ENCODE measurements at places on chromosomes 11 and 22.

- peak; percentile 5 for DNase-seq
Measured at GRCh38 chr11:105244160-105244825, 104.7 kb upstream of the CARD18 start.

DNA sequence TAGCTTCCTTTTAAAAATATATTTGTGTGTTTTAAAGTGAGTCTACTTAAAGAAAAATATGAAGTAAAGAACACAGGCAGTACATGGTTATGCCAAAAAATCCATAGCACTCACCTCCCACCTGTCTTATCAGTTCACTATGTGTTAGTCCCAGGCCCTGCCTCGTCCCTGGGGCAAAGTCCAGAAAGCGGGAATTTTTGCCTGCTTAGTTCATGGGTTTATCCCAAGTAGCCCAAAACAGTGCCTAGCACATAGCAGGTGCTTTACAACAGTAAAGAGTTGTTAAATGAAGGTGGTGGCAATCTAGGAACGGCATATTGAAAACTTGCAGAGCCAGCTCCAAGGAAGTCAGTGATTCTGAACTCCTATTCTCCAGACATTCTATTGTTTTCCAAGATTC lies 154.0 kb downstream of the MN1 start:
- no peak for DNase-seq

DNA sequence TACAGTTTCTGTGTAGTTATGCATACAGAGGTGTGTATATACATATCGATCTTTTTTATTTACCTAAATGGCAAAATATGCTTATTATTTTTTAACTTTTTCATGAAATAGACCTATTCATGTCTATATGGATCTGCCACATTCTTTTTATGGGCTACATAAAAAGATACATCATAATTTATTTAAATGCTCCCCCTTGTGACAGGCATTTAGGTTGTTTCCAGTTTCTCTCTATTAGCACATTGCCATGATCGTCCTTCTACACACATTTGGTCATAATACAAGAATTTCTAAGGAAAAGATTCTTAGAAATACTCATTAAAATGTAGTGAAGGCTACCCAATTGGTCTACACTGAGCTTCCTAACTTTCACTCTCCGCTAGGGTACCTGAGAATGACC lies 1067.4 kb downstream of the OPCML start:
- DNase-seq = no peak

GRCh38 chr22:22025320-22026156 lies 43.0 kb upstream of the TOP3B start:
- DNase-seq = no peak

- no peak for DNase-seq
Measured at GRCh38 chr22:43396934-43397457, 14.8 kb upstream of the MPPED1 start.

DNA sequence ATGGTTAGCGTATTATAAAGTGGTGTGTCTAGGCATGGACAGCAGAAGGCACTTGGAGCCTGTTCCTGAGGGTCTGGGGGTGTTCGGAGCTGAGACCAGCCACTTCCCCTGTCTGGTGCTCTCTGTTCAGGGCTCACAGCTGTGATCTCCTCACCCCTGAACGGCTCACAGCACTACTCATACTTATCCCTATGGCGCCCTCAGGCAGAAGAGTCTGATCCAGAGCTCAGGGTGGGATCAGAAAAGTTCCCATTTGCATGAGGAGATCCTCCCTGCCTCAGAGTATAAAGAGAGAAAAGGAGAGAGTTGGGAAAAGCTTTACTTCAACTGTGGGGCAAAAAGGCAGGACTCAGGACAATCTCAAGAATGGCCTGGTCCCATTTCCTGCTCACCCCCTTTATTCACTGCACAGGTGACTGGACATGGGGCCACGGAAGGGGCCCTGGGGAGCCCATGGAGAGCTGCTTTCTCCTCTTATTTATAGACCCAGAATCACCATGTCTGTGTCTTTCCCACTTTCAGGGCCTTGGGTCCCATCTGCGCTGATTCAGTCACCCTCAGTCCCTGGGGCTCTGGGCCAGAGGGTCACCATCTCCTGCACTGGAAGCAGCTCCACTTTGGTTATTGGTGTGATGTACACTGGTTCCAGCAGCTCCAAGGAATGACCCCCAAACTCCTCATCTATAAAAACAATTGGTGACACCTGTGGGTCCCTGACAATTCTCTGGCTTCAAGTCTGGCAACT lies 97.0 kb upstream of the TOP3B start:
- no peak for DNase-seq

- peak; percentile 12 for DNase-seq
Measured at GRCh38 chr11:123301013-123301591, 106.1 kb upstream of the CLMP start.

DNA sequence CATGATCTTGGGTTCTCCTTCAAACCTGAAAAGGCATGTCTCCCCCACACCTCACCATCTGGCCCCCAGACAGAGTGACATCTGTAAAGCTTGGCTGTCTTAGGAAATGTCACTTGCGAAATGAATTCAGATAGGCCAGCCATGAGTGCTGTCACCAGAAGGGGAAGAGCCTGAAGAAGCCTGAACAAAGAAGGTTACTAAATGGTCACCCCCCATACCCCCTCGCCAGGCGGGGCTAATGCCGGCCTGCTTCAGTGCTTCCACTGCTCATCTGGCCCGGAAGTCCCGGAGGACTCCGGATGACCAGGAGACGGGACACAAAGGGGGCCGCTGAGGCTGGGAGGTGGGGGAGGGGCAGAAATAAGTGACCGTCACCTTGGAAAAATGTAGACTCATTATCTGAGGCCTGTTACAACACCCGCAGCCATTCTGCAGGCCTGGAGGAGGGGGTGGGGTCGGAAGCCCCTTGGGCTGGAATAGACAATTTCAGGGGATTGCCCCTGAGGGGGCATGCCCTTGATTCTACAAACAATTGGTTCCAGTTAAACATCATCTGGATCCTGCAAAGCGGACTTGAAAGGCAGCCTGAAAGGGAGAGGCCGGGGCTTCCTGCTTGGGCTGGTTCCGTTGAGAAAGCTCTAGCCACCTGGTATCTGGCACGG lies 43.2 kb downstream of the NAT10 start:
- no peak for DNase-seq

- DNase-seq = no peak
Measured at GRCh38 chr22:29755889-29756288, 10.9 kb downstream of the ZMAT5 start.

DNA sequence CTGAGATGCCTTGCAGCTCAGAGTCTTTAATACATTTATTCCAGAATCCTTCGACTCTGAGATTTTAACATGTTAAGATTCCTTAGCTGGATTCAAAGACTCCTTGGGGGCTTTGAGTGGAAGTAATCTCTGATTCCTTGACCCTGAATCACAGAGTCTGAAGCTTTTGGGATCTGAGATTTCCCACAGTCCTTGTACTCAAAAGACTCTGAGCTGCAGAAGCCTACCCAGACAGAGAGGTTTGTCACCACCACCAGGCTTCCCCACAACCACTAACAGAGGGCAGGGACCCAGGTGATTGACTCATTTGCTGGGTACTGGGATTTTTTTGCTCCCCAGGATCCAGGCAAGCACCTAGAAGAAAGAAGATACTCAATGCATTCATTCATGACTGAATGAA lies 1.4 kb upstream of the SERPINH1 start:
- DNase-seq = no peak

DNA sequence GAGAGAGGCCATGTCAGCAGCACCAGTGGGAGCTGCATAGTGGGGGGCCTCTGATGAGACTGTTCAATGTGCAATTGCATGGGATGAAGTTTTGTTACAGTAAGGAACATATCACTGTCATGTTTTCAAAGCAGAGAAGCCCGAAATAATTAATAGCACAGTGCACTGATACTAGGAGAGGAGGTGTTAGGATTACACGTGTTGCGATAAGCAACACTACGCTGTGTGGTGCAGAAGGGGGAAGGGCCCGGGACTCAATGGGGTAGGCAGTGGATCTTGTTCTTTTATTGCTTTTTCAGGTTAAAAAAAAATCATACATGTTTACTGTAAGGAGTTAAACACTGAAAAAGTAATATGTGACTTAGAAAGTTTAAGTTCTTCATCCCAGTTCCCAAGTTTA lies 29.2 kb downstream of the TCIRG1 start:
- DNase-seq = no peak

DNA sequence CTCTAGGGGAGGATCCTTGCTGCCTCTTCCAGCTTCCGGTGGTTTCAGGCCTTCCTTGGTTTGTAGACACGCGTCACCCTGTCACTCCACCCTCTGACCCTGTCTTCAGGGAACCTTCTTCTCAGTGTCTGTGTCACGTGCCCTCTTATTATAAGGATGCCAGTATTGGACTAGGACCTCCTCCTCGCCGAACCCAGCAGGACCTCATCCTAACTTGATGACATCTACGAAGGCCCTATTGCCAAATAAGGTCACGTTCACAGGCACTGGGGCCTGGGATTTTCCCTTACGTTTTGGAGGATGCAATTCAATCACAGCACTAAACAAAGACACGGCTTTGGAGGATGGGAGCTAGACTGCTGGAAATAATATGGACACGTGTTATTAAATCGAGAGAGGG lies 408.7 kb downstream of the BRD1 start:
- no peak for DNase-seq

DNA sequence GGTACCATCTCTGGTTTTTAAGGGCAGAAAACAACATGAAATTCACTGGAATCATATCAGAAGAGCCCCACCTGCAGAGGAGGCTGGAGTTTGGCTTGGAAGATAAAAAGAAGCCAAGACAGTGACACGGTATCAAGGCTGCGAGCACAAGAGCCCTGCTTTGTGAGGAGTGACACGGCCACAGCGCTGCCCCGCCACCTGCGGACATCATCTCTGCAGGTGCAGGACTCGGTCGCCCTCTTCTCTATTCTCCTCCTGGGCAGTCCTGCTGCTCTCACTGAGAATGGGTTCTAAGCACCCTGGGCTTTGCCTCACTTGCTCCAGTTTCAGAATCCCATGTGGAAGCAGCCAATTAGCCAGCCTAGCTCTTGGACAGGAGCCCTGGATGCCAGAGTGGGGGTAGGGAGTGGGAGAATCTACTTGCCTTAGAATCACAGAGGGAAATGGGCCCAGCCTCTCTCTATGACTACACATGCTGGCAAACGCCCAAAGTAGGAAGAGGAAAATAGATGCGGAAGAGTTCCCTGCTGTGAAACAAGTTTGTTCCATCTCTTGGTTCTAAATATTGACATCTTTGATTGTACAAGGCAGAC lies 17.1 kb downstream of the APOL4 start:
- DNase-seq = no peak

DNA sequence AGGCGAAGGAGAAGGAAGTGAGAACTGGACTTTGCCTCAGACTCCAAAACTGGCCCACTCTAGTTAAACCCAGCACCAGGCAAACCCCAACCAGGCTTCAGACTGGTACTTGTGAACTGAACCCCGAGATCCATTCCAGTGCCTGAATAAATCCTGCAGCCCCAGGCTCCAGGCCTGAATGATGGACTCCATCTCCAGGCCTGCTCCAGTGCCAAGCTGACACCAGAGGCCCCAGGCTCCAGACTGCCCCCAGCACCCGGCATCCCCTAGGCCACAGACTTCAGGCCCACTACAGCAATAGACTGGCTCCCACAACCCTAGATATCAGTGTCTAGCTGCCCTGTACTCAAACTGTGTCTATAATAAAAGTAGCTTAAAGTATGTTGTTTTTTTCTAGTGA lies 406.8 kb downstream of the FAM181B start:
- DNase-seq = no peak

DNA sequence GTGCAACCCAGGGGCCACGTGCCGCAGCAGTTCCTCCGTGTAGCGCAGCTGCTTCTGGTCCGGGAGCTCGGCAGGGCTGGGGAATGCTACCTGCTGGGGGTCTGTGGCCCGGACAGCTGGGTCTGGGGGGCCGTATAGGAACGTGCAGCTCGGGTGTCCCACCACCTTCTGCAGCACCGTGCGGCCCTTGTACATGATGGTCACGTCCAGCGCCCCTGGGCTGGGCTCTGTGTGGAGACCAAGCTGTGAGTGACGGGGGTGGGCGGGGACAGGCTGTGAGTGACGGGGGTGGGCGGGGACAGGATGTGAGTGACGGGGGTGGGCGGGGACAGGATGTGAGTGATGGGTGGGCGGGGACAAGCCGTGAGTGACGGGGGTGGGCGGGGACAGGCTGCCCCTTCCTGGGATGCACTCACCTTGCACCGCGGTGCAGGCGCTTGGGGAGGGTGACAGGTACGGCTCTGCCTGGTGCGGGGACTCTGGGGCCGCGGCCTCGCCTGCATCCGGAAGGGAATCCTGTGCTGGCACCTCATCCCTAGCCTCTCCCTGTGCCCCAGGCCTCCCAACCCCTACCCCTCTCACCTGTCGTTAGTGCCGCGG lies 2.3 kb downstream of the IRF7 start:
- no peak for DNase-seq

GRCh38 chr11:122179961-122180834 lies 64.2 kb upstream of the BLID start:
- DNase-seq = no peak

GRCh38 chr11:19552656-19553260 lies 159.9 kb upstream of the NAV2 start:
- DNase-seq = no peak

DNA sequence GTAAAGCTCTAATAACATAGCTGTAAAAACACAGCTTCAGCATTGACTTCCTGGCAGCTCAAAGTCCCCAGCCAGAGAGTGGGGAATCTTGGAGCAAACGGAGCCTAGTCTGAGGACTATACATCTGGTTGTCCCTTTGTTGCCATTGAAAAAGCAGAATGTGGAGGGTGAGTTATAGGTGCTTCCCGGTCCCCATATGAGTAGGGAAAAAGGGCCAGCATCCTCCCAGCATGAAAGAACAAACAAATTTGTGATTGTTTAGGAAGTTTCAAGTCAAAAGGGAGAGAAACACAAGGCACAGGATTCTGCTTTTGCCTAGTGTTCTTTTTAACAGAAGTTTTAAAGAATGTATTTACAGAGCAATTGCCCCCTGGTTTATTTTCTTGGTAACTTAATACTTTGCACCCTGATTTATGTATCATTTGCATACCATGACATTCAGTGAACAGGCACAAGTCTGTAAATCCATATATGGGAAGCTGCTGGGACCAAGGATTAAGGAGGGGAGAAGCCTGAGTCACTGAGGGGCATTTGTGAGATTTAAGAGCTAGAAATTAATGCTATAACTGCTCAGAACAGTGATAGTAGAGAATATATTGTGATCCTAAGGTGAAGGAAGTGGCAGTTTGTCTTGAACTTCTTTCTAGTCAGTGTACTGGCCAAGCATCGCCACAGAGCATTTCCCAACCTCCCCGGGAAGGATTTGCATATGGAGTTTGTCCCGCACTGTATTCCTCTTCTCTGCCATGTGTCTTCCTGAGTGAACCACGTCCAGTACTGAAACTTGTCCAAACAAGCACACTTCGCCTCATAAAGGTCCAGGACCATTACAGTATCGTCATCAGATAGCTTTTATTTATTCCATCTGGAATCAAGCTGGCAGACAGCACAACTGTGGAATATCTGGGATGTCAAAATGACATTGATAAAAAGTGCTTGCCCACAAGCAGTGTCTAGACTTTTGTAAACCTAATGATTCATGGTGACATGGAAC lies 103.0 kb downstream of the DBX1 start:
- no peak for DNase-seq

GRCh38 chr11:77801477-77801876 lies 19.0 kb downstream of the RSF1 start:
- DNase-seq = no peak

GRCh38 chr11:62433141-62433903 lies 14.5 kb downstream of the SCGB1A1 start:
- no peak for DNase-seq
